ENCODE measurements at places on chromosomes 13 and 19.

DNA sequence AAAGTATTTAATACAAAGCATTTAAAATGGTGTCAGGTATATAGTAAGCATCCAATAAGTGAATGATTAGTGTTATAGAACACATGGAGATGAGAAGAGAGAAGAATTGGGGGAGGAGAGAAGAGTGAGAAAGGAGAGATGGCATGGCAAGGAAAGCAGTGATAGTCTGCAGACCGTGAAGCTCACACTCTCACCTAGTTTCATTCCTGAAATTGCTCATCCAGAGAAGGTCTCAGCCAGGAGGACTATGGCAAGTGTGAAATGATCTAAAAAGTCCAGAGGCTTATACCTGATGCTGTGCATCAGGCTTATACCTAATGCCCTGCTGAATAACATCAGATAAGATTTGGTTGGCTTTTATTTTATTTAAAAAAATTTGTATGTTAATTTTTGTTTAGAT is 351.6 kb upstream of the KLF12 start:
- DNase-seq, result no peak

DNA sequence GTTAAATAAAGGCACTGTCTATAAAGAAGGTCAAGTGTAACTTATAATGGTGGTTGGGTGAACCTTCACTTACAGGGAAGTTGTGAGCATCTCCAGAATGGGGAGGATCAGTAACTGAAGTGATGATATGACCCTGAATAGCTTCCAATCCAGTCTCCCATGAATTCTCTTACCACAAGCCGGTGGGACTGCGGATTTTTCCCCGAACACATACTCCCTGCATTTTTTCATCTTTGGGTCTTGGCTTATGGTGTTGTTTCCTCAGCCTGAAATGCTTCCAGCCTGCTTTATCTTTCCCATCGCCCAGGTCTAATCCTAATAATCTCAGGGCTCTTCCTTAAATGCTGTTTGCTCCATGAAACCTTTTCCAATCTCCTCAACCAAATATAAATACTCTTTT is 2.0 kb upstream of the CSNK1A1L start:
- no peak for DNase-seq

DNA sequence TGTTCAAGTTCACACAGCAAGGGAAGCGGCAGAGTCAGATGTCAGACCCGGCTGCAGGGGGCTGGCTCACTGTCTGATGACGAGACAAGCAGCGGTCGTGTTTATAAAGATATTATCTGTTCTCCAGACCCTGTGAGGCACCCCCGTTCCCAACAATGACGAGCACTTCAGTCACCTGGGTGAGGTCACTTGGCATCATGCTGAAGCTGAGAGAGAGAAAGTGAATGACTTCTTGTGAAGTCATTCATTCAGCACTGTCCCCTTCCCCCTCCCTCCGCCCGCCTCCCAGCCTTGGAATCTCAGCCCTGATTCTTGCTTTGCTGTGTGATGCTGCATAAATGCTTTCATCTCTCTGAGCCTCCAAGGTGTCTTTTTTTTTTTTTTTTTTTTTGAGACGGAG is 4.9 kb upstream of the LYPD3 start:
- DNase-seq, result peak; percentile 87

DNA sequence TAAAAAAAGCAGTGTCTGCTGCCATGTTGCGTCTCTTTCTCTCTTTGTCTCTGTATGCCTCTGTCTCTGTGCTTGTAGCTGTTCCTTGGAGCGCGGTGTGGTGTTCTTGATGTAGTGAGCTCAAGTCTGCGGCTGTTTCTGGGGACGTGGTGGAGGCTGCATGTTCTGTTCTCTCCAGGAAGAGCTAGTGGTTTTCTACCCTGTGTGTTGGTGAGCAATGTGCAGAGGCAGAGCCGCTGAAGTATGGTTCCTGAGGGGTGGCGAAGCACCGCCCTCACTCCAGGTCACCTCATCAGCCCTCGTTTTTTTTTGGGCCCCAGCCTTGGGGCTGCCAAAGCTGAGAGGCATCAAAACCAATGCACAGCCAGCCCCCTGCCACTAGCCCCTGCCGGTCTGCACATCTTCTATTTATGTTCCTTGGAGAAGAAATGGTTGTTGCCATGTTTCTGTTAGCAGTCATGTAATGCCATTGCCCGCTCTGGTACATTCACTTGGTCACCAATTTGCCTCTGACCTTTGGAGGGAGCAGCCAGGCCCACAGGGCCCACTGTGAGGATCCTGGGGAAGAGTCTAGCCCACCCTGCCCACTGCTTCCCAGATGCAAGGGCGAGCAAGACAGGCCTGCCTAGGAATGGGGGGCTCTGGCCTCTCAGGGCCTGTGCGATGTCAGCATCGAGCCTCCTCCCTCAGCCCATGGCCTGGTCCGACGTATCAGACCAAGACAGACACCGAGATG is 7.2 kb downstream of the HNRNPL start:
- DNase-seq, result no peak

DNA sequence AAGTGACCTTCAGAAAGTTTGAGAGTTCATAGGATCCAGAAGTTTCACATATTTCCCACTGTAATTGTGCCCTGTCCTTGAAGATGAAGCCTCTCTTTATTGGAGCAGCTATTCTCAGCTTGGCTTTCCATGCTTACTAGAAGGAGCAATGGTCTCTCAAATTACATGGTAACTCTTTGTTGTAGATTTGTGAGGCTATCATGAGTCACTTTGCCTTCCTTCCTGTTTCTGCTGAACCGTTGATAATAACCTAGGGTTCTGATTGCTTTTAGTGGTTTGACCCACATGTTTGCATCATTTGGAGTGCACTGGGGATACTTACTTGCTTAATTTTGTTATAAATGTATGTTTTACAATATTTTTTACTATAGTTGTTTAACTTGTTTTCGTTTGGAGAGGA is 772.9 kb upstream of the SLITRK6 start:
- peak; percentile 72 for DNase-seq

GRCh38 chr19:8640402-8641004 is 10.1 kb downstream of the NFILZ start:
- DNase-seq, result no peak

DNA sequence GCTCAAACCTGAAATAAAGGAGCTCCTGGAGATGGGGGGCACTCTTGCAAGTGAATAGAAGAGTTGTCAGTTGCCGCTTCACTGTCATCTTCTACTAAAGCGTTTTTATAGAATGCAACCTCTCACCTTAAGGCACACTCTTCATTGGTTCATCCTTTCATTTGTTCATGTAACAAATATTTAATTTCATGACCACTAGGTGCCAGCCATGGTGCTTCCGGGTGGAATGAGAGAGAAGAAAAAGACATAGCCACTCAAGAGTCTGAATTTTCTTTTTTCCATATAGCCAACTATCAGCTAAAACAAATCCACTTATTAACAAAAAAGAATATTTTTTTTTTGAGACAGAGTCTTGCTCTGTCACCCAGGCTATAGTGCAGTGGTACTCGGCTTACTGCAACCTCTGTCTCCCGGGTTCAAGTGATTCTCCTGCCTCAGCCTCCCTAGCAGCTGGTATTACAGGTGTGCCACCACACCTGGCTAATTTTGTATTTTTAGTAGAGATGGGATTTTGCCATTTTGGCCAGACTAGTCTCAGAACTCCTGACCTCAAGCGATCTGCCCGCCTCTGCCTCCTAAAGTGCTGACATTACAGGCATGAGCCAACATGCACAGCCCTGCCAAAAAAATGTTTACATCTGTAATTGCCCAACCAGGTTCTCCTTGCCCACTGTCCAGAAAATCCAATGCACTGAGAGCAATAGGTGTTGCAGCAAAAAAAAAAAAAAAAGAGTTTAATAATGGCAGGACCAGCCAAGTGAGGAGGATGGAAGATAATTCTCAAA is 22.1 kb upstream of the SACS start:
- peak; percentile 80 for DNase-seq

GRCh38 chr19:36125557-36125956 is 10.3 kb downstream of the TBCB start:
- no peak for DNase-seq

GRCh38 chr13:37058910-37059847 is at the start of gene SUPT20H:
Gene SUPT20H, minus strand, starts transcription at chr13:37059688. Its CDS starts 8,198 bp downstream, at chr13:37051490.
- DNase-seq, result peak; percentile 95

DNA sequence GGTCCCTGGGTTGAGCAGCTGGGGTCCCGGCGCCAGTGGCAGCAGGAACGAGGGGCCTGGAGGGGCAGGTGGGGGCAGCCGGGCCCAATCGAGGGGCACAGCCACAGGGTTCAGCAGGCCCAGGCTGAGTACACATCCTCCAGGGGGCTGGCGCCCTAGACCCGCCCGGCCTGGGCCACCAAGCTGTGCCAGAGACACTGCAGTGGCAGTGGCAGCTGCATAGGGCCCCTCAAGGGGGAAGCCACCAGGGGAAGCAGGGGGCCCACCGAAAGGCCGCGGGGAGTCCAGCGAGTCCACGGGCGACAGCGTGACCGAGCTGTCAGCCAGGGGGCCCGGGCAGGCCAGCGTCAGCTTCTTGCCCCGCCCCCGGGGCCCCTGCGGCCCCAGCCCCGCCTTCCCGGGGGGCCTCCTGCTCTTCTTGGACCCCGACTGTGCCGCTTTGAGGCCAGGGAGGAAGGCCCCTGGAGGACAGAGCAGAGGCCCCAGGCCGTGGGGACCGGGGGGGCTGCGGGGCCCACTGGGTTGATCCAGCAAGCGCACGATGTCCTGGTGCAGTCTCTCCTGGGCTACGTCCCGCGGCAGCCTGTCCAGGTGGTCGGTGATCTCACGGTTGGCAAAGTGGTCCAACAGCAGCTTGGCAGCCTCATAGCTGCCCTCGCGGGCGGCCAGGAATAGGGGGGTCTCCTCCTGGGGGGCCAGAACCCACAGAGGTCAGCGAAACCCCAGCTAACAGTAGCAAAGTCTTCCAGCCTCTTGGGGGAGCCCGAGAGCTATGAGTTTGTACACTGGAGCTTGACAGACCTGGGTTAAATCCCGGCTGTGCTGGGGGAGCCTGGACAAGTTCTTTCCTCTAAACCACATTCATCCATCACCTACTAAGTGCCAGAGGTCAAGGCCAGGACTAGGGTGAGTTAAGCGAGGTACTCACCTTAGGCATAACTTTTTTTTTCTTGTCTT is 39.5 kb downstream of the NOTCH3 start:
- no peak for DNase-seq

GRCh38 chr19:10238172-10238783 is 7.1 kb upstream of the S1PR2 start:
- peak; percentile 72 for DNase-seq

GRCh38 chr13:57846600-57847173 is 215.1 kb downstream of the PCDH17 start:
- no peak for DNase-seq

- no peak for DNase-seq
Measured at GRCh38 chr13:89270736-89271135, 1599.6 kb downstream of the SLITRK5 start.

GRCh38 chr13:45932676-45933075 is 81.1 kb upstream of the SIAH3 start:
- no peak for DNase-seq

GRCh38 chr13:66640231-66640630 is 589.9 kb downstream of the PCDH9 start:
- no peak for DNase-seq

GRCh38 chr13:42762917-42763316 is 18.5 kb upstream of the FAM216B start:
- DNase-seq, result peak; percentile 80

DNA sequence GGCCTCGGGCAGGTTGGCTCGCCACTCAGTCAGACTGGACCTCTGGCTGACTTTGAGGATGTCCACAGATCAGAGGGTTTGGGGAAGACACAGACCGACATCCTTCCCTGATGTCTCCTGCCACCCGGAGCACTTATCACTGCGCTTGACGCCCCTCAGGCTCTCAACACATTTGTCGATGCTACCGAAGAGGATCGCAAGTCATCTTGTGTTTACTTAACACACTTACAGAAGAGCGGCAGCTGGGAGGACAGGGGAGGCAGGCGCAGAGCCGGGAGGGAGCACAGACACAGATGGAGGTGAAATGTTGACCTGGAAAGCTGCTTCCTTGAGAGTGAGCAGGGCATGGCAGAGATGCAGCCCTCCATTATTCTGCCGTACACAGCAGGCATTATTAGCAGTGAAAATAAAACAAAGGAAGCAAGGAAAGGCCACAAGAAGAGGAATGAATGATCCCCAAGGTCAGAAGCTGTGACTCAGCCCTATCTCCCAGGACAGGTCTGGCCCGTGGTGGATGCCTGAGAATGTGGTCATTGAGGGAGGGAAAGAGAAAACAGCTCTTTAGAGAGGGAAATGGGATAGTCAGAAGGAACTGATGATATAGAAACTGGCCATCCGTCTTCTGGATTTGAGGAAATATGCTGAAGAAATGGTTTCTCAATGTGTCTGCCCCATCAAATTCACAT is 549.5 kb upstream of the ARGLU1 start:
- DNase-seq, result no peak

- no peak for DNase-seq
Measured at GRCh38 chr13:50512474-50513299, 330.8 kb downstream of the DLEU7 start.

GRCh38 chr13:98349731-98350305 is 172.7 kb upstream of the RNF113B start:
- DNase-seq, result no peak

DNA sequence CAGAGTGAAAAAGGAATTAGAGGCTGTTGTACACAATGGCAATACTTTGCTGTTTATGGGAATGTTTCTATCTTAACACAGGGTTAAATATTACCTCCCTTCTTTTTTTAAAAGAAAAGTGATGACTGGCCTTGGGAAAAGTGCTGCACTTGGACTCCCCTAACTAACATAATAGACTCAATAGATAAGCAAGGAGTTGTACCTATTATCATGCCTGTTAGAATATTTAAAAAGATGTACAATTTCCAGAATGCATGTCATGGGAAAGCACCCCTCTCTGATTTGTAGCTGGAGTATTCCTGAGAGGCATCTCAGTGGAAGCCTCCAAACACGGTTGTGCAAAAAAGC is 79.3 kb upstream of the GPC6 start:
- no peak for DNase-seq

- peak; percentile 21 for DNase-seq
Measured at GRCh38 chr13:40026174-40026585, 370.7 kb downstream of the COG6 start.

GRCh38 chr13:44752164-44752563 is 176.0 kb upstream of the TSC22D1 start:
- no peak for DNase-seq

DNA sequence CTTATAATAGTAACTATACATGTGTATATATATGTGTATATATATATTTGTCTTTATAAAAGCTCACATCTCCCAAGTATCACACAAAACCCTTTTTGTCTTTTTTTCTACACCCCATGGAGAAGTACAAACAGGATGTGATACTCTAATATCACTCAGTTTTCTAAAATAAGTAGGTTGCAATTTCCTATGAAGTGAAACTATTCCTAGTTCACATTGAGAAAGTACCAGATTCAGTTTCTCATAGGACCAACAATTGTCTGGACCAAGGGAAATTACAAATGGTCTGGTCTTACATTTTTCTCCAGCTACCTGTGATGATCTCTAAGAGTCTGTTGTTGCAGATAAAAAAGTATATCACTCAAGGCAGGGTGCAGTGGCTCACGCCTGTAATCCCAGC is 17.9 kb upstream of the LILRB1 start:
- DNase-seq, result no peak

All from epithelial cell of esophagus (primary cell).